ENCODE measurements at places on chromosomes 7 and 10.

DNA sequence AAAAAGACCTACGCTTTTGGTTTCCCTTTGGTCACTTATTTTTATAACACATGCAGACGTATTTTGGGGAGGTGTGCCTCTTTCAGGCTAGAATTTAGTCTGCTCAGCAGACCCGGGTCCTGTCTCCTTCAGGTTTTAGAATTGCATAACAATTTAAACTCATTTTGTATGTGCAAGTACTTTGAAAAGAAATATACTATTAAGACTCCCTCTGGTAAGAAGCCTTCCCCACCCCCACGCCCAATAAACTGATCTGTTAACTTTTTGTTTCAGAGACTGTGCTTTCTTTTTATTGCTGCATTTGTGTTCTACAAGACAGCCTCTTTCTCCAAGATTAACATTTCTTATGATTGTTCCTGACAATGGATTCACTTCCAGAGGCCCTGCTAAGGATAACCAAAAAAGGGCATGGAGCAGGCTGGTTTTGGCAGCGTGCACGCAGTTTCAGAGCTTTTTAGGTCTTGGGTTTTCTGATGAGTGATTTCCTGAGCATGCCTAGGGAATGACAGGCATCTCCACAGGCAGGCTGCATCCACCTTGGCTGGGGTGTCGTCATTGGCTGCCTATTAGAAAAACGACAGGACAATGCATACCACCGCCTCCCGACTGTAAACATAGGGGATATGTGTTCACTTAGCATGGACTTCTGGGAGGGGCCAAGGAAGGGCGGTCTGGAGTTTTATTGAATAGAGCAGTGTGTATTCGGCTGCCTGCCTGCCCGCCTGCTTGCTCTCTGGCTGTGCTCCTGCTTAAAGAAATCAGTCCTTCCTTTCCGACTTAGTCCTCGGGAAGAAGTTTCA, at the start of gene CALD1:
Gene CALD1, plus strand, starts transcription at position 694 of the 800 bp plus-strand sequence. CDS start 88,100 bp downstream, outside the sequence.
- no peak for DNase-seq

DNA sequence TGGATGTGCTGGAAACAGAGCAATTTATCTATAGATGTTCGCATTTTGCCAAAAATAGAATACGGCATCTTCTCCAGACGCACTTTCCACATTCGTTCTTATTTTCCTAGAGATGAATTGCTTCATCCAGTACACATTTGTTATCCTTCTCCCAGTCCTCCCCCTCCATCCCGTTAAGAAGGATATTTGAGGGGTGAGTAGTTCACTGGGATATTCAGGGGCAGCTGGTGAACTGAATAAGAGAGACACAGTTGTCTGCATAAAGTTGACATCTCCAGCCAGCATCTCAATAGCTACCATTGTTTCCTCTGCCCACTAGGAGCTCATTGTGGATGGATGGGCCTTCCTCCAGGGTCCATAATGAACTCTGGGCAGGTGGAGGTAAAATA, 456.8 kb upstream of the NRP1 start:
- no peak for DNase-seq

- DNase-seq, result no peak
Observed at GRCh38 chr7:77469927-77470326, 53.8 kb upstream of the GSAP start.

GRCh38 chr7:155507576-155507975, 38.8 kb downstream of the CNPY1 start:
- DNase-seq, result no peak

- DNase-seq, result no peak
Observed at GRCh38 chr7:155161690-155162089, 91.6 kb downstream of the HTR5A start.

GRCh38 chr7:143415742-143416397, 7.2 kb upstream of the EPHA1 start:
- no peak for DNase-seq

GRCh38 chr10:62047228-62047892, 145.9 kb downstream of the ARID5B start:
- DNase-seq, result no peak

DNA sequence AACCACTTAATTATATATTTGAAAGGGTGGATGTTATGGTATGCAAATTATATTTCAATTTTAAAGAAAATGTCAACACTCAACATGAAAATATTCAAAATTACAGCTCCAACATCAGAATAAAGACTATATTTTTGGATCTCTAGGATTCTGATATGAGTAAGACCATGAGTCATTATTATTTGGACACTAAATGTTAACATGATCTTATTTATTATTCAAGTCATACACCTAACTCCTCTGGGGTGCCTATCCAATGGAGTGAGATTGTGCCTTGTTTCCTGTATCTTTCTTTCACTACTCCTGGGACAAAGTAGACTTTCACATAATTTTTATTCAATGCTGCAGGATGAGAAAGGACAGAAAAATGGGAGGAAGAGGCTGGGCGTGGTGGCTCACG, 135.2 kb upstream of the PRSS1 start:
- DNase-seq, result no peak
